Epithelial cell of esophagus (primary cell): ENCODE measurements at places on chromosomes 2 and 18.

DNA sequence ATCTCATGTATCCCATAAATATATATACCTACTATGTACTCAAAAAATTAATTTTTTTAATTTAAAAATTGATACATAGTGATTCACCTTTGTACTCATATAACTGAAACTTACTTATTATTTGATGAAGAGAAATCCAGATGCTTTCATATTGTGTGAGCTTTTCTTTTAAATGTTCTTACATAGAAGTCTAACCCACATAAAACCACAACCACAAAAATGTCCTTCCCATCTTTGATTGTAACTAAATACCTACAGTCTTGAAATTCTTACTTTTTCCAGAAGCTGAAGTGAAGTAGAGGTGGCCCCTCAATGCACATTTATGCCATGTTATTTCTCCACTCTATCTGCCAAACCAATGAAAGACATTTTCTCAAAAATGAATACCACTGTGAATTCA, 117.9 kb upstream of the COL5A2 start:
- DNase-seq, result no peak

DNA sequence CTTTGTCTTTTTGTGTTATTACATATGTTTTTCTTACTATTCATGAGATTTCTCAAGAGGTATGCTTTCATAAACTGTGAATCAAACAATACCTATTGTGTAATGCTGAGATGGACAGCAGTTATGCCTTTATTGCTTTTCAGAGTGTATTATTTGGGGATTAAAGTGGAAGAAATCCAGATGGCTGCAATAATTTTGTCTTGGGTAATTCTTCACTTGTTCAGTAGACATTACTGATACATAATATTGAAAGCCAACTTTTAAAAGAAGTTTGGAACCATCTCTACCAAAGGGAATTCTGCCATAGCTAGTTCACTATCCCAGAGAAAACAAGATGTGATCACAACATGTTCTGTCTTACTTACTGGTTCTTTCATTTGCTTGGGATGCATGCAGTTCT, 253.4 kb upstream of the ZSWIM2 start:
- DNase-seq, result peak; percentile 5

DNA sequence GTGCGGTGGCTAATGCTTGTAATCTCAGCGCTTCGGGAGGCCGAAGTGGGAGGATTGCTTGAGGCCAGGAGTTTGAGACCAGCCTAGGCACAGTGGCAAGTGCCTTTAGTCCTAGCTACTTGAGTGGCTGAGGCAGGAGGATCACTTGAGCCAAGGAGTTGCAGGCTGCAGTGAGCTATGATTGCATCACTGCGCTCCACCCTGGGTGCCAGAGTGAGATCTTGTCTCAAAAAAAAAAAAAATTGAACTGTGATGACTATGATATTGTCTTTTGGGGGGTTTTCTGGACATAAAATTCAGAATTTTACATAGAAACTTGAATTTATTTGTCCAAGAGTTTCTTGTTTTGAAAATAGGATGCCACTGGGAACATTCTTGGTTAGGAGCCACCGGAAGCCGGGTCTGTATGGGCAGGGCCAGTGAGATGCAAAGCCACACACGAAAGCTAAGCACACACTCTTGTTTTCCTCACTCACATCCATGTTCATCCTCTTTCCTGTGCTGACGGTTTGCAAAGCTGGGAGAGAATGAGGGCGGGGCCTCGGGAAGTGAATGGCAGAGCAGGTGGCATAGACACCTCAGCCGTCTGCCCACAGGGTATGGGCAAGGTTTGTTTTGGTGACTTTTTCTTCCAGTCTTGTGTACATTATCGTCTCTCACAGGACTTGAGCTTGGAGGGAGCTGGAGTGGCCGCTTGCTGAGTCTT, 12.6 kb downstream of the AGAP1 start:
- no peak for DNase-seq

DNA sequence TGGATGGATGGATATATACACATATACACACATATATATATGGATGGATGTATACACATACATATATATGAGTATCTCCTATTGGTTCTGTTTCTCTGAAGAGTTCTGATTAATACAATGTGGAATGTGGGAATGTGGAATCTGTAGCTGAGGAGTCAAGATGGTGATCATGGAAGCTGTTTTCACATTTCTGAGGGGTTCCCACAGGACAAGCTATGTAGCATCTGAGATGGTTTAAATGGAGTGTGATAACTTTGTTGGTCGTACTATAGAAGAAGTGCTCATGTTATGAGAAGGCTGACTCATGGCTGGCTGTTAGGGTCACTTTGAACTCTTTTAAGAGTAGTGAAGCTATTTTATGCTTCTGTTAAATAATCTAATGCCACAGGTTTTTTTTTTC, 279.7 kb downstream of the MEIS1 start:
- DNase-seq, result no peak

- no peak for DNase-seq
Measured at GRCh38 chr2:233353101-233353768, 1.1 kb upstream of the DGKD start.
